Activated T-cell treated with anti-CD3 and anti-CD28 coated beads for 48 hours (primary cell): ENCODE measurements at places on chromosomes 7 and 10.

GRCh38 chr7:133829336-133829897, 297.7 kb upstream of the LRGUK start:
- no peak for DNase-seq

DNA sequence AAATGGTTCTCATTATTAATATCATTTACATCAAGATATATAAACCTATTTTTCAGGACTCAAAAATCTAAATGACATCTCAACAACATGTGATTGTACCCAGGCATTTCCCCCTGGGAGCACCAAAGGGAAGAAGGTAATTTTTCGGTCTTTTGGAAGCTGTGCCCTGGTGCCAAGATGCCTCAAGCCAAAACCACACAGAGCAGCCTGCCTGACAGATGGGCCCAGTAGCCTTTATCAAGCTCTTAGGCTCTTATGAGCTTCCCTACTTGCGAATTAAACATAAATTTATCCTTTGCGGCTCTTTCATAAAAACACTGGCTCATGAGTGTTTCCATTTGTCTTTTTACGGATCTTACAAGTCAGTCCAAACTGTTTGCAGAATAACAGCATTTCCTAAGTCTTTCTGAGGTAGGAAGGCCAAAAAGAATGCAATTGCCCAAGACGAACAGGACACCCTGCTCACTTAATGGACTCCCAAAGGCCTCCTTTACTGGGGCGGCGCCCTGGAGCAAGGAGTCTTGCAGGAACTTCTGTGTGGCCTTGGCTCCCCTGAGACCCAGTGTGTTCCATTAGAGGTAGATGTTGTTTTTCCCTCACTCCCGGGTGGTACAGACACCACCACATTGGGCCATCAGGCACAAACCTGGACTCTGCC, 4.1 kb upstream of the RASSF4 start:
- DNase-seq = no peak

GRCh38 chr7:87451187-87451586, 24.3 kb downstream of the ABCB4 start:
- no peak for DNase-seq

DNA sequence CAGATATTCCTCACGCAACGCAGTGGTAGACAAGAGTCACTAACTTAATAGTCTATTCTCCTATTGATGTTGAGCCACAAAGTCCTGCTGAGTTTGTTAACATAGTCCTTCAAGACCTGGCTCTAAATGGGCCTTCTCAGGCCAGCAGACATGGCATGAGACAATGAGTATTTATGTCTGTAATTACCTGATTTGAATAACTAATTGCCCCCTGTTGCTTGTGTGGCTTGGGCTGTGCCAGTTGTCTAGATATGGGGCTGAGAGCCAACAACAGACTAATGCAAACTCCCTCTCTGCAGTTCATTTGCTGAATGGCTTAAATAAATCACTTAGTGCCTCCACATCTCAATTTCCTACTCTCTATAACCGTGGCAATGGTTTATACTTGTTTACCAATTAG, 65.5 kb upstream of the VWC2 start:
- no peak for DNase-seq

- DNase-seq = no peak
These were observed 96.8 kb downstream of the GLCCI1 start for GRCh38 chr7:8065356-8065813.

GRCh38 chr10:17200001-17200911, 1.2 kb downstream of the TRDMT1 start:
- DNase-seq = no peak

DNA sequence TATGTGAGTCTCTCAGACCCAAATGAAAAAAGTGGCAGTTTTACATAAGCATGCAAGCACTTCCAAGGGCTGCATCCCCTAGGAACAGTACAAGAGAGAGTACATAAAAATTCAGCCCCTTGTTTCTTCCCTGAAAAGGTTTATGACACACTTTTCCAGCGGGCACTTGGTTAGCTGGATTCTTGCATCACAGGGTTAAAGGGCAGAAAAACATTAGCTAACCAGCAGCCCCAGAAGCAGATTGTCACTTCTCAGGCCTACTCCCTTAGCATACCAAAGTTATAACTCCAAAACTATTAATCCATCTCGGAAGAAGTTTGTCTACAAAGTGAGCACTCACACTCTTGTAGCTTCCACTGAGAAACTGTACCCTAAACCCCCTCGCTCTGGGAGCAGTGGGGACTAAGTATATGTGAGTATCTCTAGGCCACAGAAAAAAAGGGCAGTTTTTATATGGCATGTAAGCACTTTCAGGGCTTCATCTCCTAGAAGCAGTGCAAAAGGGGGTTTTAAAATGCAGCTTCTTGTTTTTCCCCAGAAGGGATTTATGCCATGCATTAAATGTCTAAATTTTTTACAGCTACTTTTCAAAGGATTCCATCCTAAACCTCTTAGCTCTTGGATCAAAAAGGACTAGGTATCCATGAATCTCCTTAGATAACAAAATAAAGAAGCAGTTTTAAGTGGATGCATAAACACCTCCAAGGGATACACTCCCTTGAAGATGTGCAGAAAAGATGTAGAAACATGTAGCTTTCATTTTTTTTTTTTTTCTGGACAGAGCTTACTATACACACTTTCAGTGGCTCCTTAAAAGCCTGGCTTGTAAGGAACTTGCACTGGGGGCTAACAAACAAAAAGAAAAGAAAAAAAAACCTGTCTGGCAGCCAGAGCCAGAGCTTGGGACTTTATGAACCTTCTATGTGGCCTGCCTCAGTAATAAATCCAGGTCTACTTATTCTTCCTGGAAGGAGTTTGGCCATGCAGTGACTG, 956.7 kb downstream of the CCSER2 start:
- DNase-seq = no peak

- DNase-seq = no peak
These were observed 33.1 kb downstream of the GLRX3 start for GRCh38 chr10:130169136-130169859.

GRCh38 chr10:63651864-63652263, 130.7 kb downstream of the REEP3 start:
- no peak for DNase-seq

DNA sequence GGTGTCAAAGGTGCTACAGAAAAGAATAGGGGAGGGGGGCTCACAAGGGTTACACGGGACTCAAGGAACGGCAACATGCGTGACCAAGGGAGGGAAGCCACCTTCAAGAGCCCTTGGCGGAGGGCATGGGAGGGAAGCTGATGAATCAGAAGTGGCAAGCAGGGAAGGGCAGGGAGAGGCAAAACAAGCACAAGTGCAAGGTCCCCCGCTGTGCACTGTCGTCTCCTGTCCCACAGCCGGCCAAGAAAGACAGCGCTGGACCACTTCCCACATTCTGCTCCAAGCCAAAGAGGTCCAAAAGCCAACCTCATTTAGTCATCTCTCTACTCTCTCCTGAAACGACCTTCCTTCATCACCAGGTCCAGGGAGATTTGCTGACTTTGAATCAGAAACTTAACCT, 102.7 kb downstream of the CALN1 start:
- no peak for DNase-seq

- no peak for DNase-seq
These were observed 259.4 kb downstream of the CAMK1D start for GRCh38 chr10:12608761-12609160.

DNA sequence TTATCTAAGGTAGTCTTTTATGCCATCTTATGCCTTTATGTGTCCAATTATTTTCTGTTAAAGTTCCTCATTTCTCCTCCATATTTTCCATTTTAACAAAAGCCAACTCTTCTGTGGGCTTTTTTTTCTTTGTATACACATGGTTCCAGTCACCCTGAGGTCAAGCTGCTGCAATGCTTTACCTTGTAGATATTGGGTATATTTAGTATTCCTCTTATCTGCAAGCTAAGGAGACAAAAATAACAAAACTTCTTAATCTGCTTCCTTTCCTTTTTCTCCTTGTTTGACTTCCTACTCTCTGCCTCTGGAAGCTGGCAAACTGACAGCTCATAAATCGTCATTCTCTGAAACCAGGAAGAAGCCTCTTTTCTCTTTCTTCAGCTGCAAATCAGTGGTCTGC, 885.0 kb upstream of the LRRN3 start:
- no peak for DNase-seq

DNA sequence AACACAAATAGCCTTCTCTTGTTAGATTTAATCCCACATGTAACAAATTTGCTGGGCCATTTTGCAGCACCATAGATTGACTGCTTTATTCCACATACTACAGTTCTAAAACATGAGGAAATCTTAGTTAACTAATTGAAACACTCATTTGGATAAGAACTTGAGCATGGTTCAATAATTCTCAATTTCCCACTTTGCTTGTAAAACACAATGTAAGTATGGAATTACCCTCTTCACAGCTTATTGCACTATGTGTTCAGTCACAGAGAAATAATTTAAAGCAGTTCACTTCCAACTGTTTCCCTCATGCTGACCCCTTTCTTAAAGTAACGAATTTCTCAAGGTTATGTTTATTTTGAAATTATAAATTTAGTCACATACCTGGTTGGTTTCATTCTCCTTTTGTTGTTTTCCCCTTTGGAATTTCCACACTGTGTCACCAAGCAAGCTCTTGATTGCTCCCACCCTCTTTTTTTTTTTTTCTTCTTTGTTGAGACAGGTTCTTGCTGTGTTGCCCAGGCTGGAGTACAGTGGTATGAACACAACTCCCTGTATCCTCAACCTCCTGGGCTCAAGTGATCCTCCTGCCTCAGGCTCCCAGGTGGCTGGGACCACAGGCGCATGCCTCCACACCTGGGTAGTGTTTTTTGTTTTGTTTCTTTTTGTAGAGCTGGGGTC, 425.4 kb downstream of the EXOC4 start:
- DNase-seq = no peak

DNA sequence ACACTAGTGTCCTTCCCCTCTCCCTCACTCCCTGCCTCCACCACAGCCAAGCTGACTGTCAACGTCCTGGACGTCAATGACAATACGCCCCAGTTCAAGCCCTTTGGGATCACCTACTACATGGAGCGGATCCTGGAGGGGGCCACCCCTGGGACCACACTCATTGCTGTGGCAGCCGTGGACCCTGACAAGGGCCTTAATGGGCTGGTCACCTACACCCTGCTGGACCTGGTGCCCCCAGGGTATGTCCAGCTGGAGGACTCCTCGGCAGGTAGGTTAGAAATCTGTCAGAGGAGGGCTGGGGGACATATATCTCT, 24.9 kb upstream of the VSIR start:
- DNase-seq = no peak

DNA sequence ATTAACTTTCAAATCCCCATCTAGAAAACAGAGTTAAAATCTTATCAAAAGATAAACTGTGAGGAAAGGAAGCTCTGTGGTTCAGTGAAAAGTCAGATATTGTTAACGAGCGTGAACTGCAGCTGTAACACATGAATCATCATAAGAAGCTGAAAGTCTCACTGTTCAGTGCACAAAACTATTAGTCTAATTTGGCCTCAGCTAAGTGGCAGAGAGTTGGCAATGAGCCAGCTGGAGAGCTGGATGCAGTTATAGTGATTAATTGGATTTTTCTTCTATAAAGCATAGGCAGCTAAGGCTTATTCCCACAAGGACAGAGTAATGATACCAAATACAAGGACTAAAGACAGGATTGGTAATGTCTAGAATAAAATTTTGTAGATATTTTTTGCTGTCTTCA, 101.1 kb upstream of the ABCB5 start:
- DNase-seq = no peak

- DNase-seq = no peak
These were observed 5.0 kb upstream of the AQP1 start for GRCh38 chr7:30906515-30907240.

GRCh38 chr7:39987641-39988347, 37.7 kb downstream of the CDK13 start:
- no peak for DNase-seq

- DNase-seq = no peak
These were observed 7.4 kb upstream of the PAX4 start for GRCh38 chr7:127625331-127625730.

GRCh38 chr7:21731977-21732376, 189.1 kb downstream of the DNAH11 start:
- DNase-seq = no peak

DNA sequence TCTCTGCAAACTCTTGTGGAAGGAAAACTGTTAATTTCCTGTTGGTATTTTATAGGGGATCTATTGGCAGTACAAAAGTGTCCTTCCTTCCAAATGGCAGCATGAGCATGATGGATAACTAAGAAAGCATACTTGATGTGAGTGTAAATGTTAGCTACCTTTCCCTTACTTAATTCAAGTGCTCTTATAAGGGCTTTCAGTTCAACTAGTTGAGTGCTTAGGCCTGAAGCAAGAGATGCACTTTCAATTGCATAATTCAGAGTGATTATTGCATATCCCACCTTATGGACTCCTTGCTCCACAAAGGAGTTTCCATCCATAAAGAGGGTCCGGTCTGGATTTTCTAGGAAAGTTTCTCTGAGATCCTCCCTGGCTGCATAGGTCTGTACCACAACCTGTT, 56.3 kb upstream of the CYP2C8 start:
- DNase-seq = no peak
